ENCODE measurements at places on chromosomes 7 and 10. TPM values are rescaled to one million over a fixed set of nuclear protein-coding genes. Genes with fewer than 3 reads are reported as not detected.

Gene HYAL4
- polyA plus RNA-seq, result 2.4 TPM

Gene ARMC10
- 31.2 TPM for polyA plus RNA-seq

Gene OR9A2
- polyA plus RNA-seq, result not detected

Gene PTPN12
- 36.7 TPM for polyA plus RNA-seq

Gene HPS1
- 59.4 TPM for polyA plus RNA-seq

Gene CLEC2L
- polyA plus RNA-seq, result 1.6 TPM

Gene MYO1G
- polyA plus RNA-seq, result 2.5 TPM

Gene HMX2
- not detected for polyA plus RNA-seq

Gene DYDC1
- 207 TPM for polyA plus RNA-seq

Gene MEIG1
- 33.1 TPM for polyA plus RNA-seq

Gene SKIDA1
- polyA plus RNA-seq, result 4.7 TPM

Data from testis (tissue), 5 donors.